HepG2 (cell line): ENCODE measurements at places on chromosomes 1 and 21.

- no peak for DNase-seq
These were observed 28.5 kb upstream of the LCE5A start for GRCh38 chr1:152481869-152482664.

GRCh38 chr1:192916021-192916420 lies 107.2 kb downstream of the RGS2 start:
- DNase-seq: no peak

DNA sequence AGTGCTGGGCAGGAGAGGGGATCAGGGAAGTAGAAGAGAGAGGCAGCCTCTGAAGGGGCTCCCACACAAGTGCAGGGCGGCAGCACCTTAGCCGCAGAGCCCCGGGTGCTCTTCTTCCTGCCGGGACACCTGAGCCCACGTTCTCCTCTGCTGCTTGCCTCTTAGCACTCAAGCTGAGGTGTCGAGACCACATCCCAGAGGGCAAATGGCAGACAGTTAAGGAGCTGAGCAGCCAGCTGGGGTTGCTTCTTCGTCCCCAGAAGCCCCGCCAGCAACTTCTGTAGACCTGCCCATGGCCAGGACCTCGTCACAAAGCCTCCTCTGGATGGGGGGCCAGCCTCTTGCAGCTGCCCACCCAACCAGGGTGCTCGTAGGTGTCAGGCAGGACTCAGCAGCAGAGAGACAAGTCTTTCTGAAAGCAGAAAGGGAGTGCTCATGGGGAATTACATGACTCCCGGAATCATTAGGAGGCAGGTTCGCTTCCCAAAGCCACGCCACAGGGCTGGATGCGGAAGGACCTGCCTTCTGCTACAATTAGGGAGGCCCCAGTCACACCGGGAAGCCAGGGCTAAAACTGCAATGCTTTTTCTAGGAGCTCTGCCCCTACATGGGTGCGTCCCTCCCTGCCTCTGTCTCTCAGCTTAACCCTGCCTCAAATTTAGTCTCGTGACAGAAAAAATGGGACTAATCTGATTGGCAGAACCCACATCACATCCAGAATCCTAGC lies 141.4 kb upstream of the RAB4A start:
- DNase-seq: no peak

- DNase-seq: no peak
These were observed 149.3 kb upstream of the ETV3 start for GRCh38 chr1:157287462-157287861.

DNA sequence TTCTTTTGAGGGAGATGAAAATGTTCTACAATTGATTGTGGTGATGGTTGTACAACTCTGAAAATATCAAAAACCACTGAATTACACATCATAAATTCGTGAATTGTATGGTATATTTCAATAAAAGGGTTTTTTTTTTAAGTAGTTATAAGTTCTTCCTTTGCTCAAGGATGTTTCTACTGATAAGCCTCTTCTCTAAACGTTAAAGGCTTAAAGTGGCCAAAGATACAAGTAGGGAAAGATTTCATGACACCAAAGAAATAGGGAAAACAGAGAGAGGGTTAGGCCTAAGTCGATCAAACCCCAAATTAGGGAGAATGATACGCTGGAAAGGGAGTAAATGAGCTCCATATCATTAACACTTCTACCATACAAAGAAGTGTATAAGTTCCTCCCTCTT lies 4.1 kb downstream of the KDM5B start:
- no peak for DNase-seq

- DNase-seq: no peak
These were observed 213.5 kb downstream of the KCTD3 start for GRCh38 chr1:215780641-215781040.

DNA sequence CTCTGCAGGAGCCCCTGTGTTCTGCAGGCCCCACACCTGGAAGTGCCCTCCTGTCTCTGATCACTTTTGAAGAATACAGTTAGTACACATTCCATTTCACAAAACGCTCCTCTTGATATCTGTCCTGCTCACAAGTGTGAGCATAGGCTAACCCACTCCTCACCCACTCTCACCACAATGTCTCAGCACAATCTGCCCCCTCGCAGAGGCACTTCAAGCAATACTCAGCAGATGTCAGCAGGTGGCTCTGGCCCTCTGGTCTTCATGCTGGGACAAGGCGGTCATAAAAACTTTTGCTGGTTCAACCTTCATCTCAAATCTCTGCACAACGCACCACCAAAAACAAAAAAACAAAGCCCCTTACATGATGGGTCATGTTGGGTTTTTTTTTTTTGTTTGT lies 671.2 kb downstream of the MATN1 start:
- no peak for DNase-seq

DNA sequence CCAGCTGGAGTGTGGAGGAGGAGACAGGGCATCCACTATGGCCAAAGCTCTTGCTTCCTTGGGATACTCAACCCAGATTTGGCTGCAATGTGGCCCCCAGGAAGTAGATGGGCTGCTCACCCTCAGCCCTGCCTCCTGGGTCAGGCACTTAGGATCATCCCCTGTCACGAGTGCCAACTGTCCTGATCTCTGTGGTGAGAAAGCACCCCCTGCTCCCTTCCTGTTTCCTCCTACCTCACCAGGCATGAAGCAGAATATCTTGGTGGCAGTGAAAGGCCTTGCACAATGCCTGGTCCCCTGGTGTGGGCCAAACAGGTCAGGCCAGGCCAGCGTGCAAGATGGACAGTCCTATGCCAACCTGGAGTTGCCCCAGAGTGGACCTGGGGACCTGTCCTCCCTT lies 211.7 kb downstream of the GRIK3 start:
- no peak for DNase-seq

DNA sequence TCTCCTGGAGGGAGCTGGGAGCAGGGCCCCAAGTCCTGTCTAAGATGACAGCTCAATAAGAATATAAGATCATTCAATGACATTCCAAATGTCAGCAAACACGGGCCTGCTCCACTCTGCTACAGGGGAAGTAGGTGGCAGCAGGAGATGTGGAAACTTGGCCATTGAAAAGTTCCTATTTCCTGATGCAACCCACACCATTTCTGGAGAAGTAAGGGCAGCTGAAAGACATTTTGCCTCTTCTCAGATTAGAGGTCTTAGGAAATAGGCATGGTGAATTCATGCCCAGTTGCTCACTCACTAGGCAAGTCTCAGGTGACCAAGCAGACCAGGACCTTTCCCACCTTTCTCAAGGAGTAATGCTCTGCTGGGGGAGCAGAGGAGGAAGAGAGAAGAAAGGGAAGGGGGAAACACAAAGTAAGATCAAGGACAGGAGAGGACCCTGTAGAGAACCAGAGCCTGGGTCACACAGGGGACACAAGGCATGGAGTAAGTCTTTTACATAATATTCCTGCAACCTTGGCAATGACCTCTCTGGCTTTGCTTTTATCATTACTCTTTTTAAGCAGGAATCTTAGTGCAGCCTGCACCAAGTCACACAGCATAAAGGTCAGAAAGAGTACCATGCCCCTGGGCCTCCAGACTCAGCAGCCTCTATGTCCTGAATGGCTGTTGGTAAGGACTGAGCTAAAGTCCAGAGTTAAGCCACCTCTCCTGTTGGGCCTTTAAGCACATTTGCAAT lies 68.9 kb downstream of the DMAP1 start:
- DNase-seq: peak; percentile 63

- no peak for DNase-seq
These were observed 174.5 kb upstream of the POU3F1 start for GRCh38 chr1:38221006-38221649.

GRCh38 chr1:59238333-59238934 lies 58.5 kb upstream of the FGGY start:
- no peak for DNase-seq

DNA sequence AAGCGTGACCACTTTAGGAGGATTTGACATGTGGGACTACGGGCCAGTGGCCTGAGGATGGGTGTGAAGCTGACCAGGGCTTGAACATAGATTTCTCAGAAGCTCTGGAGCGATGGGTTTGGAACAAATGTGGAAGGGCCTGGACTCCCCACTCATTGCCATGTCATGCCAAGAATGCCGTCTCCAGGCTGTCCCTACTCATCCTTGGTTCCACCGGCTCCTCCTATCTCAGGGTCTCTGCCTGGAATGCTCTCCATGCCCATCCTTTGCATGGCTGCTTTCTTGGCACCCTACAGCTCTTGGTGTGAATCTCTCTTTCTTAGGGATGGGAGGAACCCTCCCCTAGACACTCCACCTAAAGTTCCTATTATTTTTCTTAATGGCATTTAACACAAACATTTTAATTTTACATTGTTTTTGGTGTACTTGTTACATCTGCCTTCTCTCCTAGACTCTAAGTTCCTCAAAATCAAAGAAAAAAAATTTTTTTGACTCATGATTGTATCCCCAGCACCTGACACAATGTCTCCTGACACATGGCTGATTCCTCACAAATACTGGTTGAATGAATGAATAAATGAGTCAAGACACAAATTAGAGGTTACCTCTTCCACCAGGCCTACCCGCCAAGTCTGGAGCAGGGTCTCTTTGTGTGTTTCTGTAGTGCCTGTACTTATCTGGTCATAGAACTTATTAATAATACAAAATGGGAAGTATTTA lies 114.5 kb downstream of the OMA1 start:
- DNase-seq: no peak

GRCh38 chr1:169112241-169112640 lies 5.8 kb downstream of the ATP1B1 start:
- DNase-seq: no peak
